ENCODE measurements at places on chromosomes 16 and 17.
A peak's percentile ranks its signal among the peaks of the same experiment; 100 is the strongest.

GRCh38 chr16:68236137-68236825 lies 354 bp upstream of the ESRP2 start:
- peak; percentile 79 for DNase-seq

GRCh38 chr17:12627781-12628451 lies 37.8 kb upstream of the MYOCD start:
- no peak for DNase-seq

- no peak for DNase-seq
These were observed 3.5 kb downstream of the CNTNAP1 start for GRCh38 chr17:42685831-42686230.

- no peak for DNase-seq
These were observed 97.5 kb downstream of the CHD9 start for GRCh38 chr16:53152329-53152728.

DNA sequence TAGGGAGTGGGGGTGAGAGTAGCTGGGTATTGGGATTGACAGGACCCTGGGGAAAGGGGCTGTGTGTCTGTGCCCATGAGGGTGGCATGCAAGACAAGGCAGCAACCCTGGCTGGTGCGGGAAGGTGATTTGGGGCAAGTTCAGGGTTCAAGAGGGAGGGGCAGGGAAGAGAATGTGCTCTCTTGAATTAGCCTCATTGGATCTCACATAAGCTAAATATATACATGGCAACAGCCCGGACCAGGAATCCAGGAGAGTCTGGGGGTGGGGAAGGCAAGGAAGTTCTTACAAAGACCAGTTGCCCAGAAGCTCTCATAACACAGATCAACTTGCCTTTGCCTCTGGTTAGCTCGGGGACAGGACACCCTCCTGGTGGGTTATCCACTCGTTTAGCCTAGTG lies 73.3 kb downstream of the IRX3 start:
- DNase-seq: no peak

- no peak for DNase-seq
These were observed 93.9 kb upstream of the CORO6 start for GRCh38 chr17:29716566-29716965.

DNA sequence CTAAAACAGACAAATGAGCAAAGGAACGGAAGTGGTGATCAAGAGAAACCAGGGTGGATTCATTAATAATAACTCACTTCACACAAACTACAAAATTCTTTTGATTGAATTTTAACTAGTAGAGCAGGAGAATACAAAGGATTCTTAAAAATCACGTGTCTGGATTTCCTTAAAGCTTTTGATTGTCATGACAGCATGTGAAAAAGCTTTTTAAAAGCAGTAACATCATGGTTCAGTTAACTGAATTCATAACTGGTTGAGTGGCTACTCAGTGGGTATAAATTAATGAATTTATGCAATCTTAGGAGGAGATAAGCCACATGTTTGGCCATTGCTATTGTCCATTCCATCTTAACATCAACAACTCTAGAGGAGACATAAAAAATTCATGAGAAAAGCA lies 333.2 kb downstream of the SLC39A11 start:
- DNase-seq: no peak

DNA sequence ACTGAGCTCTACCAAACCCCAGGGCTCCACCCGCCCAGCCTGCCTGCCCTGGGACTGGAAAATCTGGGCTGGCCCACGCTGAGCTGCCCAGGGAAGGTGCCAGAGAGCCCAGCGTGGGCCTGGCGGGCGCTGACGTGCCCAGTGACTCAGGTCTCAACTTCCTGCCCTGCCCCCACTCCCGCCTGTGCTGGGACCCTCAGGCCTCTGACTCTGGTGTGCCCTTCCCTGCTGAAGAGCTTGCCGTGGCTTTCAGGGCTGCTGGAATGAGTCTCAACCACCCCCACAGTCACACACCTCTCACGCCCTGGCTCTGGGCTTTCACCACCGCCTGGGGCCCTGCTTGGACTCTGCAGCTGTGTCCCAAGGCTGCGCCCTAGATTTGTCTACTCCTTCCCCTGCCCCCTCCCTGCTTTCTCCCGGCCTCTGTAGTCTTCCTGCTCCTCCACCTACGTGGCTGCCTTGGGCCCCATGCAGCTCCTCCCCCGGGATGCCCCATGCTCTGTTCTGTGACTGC lies 10.4 kb downstream of the LLGL1 start:
- DNase-seq: no peak

DNA sequence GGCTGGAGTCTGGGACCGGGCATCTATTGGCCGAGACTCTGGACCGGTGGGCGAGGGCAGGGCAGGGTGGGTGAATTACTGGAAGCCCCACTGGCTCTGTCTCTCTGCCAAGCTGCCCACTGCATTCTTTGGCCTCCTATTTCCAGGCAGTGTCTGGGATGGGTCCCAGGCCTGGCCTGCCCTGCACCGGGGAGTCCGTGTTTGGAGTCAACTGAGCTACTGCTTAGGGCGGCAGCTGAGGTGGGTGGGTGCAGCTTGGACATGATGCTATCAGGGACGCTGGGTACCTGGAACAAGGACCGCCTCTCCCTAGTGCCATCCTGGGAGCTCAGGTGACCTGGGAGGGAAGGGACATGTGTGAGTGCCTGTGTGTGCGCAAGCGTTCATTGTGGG lies 58.1 kb downstream of the SOCS3 start:
- no peak for DNase-seq

DNA sequence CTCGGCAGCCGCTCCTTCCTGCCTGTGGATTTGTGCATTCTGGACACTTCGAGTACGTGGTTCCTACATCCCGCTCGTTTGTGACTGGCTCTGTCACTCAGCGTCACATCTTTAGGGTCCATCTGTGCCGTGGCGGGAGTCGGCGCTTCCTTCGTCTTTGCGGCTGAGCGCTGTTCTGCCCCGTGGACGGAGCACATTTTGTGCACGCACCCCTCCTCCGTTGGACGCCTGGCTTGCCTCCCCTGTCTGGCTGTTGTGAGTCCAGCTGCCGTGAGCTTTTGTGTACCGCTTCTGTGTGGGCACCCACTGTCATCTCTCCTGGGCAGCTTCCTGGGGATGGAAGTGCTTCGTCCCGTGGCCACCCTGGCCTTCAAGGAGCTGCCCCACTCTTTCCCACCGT lies 6.4 kb downstream of the ZNF469 start:
- DNase-seq: no peak

GRCh38 chr16:89431158-89431584 lies 59.2 kb downstream of the ANKRD11 start:
- peak; percentile 51 for DNase-seq

GRCh38 chr17:660453-660852 lies 54.2 kb downstream of the VPS53 start:
- DNase-seq: no peak

DNA sequence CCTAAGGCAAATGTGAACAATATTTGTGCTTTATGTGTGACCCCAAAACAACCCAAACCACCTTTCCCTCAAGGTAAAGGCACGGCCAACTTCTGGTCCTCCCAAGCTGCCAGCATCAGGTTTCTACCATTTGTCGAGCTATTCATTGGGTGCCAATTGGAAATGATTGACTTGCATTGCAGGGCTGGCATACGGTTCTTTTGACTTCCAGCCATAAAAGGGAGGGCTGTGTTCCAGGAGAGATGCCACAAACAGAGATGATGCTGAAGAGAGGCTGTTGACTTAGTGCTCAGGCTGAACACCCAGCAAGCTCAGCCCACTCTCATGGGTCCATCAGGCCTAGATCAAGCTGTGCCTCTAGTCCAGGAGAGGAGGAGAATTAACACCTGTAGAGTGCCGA lies 252.4 kb downstream of the GRIN2A start:
- DNase-seq: no peak

DNA sequence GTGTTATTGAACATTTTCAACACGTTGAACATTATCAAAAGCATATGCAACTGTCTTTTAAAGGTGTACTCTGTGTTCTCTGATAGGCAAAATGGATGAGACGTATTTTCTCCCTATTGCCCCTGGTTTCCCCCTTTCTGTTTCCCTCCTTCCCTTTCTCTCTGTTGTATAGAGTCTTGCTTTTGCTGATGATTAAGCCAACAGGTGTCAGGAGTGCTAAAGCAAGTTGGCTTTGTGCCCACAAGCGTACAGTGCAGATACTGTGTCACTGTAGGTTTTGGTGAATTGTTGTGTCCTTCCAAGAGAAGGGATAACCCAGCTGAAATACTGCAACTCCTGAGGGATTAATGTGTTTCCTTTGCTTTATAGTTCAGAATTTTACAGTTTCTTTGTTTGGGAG lies 74.4 kb downstream of the COX10 start:
- no peak for DNase-seq

GRCh38 chr17:3965118-3965800 lies 1.0 kb upstream of the ATP2A3 start:
- peak; percentile 64 for DNase-seq

- DNase-seq: no peak
These were observed 1.6 kb downstream of the UBALD1 start for GRCh38 chr16:4612977-4613635.

GRCh38 chr17:77664097-77664729 lies 294.3 kb upstream of the TNRC6C start:
- no peak for DNase-seq

GRCh38 chr17:35144840-35145239 lies 2.7 kb upstream of the NLE1 start:
- DNase-seq: no peak

DNA sequence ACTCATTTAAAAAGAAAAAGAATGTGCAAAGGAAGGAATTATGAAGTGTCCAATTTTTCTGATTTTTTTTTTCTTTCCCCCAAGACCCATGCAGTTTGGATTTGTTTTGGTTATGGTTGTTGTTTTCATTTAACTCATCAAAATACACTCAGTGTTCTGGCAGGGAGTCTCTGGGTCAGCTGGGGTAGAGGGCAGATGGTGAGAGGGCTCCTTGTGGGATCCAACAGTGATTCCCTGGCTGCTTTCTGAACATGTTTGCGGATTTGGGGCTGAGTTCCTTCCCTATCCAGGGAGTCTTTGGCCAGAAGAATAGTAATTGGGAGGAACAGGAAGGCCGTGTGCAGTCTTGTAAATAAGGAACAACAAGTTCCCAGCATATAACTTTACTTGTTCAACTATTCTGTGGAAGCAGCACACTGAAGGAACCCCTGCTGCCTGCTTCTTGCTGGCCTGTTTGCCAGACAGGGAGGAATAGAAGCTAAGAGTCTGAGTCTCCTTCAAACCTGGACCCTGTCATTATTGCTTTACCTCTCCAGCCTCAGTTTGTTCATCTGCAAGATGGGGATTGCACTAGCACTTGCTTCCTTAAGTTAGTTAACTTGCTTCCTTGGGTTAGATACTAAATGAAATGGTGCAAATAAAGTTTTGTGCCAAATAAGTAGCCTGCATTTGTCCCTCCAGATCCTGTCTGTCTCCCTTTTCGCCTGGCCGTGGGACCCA lies 32.1 kb downstream of the C17orf67 start:
- no peak for DNase-seq

DNA sequence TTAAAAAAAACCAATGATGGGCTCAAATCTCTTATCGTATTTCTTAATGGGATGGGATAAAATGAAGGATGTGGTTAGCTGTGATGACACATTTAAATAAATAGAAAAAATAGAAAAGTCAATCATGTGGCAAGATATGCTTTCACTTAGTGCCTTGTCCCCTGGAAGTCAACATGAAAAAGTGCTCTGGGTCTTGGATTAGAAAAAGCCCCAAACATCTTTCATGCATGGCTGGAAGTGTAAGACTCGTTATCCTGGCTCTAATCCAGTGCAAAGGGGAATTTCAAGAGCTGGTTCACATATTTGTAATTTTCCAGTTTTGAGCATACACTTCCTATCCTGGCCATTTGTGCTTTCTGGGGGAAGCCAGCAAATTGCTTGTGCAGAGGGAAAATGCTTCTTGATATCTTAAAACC lies 160.9 kb downstream of the MAP2K6 start:
- DNase-seq: no peak

DNA sequence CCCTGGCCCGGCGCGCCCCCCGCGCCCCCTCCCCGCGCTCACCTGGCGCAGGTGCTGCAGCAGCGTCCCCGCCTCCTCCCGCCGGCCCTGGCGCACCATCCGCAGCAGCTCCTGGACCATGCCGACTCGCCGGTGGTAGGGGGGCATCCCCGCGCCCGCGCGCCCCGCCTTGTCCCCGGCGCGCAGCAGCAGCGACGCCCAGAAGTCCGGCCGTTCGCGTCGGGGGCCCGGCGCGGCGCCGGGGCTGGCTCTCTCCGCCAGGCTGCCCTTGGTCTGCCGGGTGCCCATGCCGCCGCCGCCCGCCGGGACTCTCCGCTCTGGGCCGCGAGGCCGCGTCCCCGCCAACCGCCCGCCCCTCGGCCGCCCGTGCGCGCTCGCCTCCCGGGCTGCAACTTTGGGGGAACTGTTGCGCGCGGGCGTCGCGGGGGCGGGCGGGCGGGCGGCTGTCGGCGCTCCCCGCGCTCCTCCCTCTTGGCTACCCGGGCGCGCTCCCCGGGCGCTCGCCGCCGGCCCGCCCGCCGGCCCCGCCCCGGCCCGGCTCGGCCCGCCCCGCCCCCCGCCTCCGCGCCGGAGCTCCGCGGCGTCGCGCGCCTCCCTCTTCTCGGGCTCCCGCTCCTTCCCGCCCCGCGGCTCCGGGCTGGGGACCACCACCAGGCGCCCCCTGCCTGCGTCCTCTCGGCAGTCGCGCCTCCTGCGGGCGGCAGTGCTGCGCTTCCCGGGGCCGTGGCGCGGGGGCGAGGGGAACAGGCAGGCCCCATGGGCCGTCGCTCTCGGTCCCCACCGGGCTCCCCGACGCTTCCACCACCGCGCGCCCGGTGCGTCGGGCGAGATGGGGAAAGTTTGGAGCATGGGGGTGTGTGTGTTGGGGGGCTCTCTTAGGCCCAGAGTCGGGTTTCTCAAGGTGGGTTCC lies at the start of gene LRRC75A:
TSS of gene LRRC75A (minus strand) at position 491 of the 910 bp plus-strand sequence. CDS start at position 288, 203 bp downstream.
- DNase-seq: peak; percentile 83

DNA sequence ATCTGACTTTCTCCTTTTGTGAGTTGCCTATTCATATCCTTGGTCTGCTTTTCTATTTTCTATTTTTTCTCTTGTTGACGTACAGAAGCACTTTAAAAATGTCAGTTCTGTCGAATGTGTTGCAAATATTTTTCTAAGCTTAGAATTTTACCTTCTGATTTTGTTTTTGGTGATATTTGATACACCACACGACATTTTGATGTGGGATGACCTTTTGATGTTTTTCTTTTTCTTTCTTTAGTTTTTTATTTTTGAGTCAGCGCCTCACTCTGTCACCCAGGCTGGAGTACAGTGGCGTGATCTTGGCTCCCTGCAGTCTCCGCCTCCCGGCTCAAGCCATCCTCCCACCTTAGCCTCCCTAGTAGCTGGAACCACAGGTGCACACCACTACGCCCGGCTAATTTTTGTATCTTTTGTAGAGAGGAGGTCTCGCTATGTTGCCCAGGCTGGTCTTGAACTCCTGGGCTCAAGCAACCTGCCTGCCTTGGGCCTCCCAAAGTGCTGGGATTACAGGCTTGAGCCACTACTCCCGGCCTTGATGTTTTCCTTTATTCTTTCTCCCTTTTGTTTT lies 39.6 kb downstream of the WSB1 start:
- no peak for DNase-seq

GRCh38 chr17:1810450-1811103 lies 19.1 kb downstream of the SMYD4 start:
- DNase-seq: no peak

DNA sequence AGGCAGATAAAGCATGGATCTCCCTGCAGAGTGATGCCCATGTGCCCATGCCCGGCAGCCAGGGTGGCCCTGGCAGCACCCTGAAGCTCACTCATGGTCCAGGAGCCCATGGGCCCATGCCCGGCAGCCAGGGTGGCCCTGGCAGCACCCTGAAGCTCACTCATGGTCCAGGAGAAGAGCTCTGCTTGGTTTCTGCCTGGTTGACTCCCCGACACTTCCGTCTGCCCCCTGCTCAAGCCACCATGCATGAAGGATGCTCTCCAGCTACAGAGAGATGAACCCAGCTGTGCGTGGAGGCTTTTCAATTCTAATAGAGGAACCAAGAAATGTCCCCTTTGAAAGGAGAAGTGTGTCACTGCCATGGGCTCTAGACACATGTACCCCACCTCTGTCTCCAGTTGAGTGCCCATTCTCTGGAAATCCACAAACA lies 8.7 kb downstream of the CCL17 start:
- DNase-seq: no peak
